ENCODE measurements at places on chromosomes 7 and 10. TPM values are rescaled to one million over a fixed set of nuclear protein-coding genes. Genes with fewer than 3 reads are reported as not detected.
A peak's percentile ranks its signal among the peaks of the same experiment; 100 is the strongest.

The TLX1 gene
- not detected for total RNA-seq

The MMP21 gene
- total RNA-seq, result 0.47 TPM

The SLC39A12 gene
- not detected for total RNA-seq

The IKZF5 gene
- 68.1 TPM for total RNA-seq

The CALHM2 gene
- 46.8 TPM for total RNA-seq

The ANXA8 gene
- not detected for total RNA-seq

The IQUB gene
- not detected for total RNA-seq

The LIPJ gene
- not detected for total RNA-seq

The ZNF273 gene
- 7.4 TPM for total RNA-seq

The PPP1R3A gene
- not detected for total RNA-seq

The NANOS1 gene
- 0.14 TPM for total RNA-seq

The CYP3A4 gene
- 0.53 TPM for total RNA-seq

The LMOD2 gene
- total RNA-seq, result not detected

DNA sequence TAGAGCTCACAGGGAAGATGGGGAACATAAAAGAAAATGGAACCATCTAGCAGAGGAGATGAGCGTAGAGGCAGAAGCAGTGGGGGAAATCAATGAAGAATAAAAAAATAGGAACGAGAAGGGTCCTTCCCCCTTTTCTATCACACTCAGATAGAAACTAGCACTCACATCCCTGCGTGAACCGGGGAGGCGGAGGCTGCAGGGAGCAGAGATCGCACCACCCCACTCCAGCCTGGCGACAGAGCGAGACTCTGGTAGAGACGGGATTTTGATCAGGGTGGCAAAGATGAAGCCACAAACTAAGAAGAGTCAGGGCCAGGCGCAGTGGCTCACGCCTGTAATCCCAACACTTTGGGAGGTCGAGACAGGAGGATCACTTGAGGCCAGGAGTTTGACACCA lies 64.7 kb upstream of the ECHDC3 start:
- DNase-seq, result no peak

- no peak for DNase-seq
Observed at GRCh38 chr7:52472006-52472620, 563.3 kb upstream of the POM121L12 start.

DNA sequence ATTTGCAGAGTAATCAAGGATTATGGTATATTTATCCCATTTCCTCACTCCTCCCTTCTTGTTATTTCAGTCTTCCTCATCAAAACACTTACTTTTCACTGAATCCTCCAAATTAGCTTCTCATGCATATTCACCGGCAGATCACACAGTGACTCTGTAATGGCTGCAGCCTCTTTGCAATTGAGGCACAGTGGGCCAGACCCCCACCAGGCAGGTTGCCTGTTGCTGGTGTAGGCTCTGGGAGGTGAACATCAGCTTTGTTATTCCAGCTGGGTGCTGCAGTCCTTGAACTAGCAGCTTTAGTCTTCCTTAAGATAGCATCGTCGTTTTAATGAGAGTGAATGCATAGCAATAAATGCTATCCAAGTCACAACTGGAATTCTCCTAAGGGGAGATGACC lies 449.3 kb downstream of the CNTNAP2 start:
- DNase-seq, result no peak

DNA sequence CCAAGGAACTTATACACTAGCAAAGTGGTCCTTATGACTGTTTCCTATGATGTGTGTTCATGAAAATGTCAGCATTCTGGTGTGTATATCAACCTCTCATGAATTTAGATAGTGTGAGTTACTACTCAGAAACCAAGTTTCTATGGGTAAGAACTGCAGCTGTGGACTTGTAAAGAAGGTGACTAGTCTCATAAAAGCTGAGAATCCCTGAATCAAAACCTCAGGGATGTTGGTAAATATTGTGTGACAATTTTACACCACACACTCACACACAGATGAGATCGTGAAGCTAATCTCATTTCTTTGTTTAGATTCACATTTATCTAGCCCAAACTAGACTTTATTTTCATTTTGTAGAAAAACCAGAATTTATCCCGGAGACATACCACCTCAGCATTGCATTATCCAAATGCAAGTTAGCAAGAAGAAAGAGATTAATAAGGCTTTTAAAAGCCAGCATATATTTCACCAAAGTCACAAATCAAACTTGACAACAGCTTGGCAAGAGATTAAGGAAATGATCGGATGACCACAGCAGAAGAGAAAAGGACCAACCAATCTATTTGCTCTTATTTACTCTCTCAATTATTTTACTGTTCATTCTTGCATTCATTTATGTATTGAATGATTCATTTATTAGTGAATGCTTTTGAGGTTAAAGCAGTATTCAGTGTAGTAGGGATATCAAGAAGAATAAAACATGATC lies 92.9 kb downstream of the PLXDC2 start:
- no peak for DNase-seq

- no peak for DNase-seq
Observed at GRCh38 chr10:35452171-35452570, 115.9 kb downstream of the CCNY start.

DNA sequence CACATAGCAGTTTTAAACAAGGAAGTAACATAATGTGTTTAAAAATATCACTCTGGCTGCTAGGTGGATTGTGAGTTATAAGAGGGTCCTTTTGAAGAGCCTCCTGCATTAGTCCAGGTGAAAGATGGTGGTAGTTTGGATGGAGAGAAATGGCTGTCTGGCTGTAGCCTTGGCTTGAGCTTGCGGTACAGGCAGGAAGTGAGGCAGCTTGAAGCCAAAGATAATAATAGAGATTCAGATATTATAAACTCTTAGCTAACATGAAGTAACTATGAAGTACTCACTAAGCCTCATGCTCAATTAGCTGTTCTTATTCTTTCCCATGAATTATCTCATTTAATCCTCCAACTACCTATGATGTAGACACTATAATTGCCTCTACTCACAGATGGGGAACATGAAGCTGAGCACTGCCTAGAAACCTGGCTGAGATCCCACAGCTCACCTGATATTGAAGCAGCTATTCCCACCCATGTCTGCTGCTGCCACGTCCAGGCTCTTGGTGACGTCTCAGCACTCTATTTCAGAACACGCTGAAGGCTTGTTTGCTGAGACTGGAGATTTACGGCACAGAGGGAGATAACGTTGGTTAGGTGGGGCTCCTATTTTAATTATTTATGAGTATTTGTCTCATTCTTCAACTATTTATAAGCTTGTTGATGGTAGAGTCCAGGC lies 10.4 kb downstream of the C10orf120 start:
- no peak for DNase-seq

DNA sequence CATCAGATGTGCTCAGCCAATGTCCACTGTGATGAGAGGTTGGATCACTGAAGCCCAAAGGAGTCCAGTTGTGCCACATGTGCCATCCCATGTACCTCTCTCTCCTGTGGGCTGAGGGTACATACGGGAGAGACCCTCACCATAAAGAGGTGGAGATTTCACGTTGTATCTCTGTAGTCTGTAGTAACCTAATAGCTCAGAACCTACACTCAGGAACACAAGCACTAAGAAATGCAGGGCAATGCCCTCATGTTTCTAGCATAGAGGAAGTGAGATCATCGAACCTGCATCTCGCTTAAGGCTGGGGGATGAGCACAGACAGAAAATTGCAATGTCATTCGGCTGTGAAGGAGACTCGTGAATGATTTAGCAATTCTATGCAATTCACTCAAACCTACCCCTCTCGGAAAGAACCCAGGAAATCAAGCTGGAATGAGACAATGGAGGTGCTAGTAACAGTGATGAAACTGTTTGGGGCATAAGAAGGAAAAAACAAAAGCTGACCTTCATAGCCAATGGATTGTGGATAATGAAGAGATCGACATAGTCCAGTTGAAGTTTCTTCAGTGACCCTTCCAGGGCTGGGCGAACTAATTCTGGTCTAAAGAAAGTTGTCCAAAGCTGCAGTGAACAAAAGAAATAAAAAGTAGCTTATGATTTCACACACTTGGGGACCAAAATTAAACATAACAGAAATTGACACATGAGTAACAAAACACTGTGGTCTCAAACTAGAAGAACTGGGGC lies 80.3 kb upstream of the UCN3 start:
- DNase-seq, result no peak

GRCh38 chr10:71496927-71497762 lies 100.4 kb downstream of the CDH23 start:
- DNase-seq, result no peak

- no peak for DNase-seq
Observed at GRCh38 chr10:121244818-121245217, 353.4 kb downstream of the FGFR2 start.

DNA sequence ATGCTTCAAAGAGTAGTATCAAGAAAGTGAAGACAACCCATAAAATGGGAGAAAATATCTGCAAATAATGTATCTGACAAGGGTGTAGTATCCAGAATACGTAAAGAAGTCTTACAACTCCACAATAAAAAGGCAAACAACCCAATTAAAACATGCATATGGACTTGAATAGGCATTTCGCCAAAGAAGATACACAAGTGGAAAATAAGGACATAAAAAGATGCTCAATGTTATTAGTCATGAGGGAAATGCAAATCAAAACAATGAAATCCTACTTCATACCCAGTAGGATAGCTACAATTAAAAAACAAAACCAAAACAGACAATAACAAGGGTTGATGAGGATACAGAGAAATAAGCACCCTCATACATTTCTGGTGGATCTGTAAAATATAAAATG lies 79.2 kb downstream of the NUDCD3 start:
- no peak for DNase-seq

- no peak for DNase-seq
Observed at GRCh38 chr10:130744631-130745030, 566.9 kb downstream of the TCERG1L start.

GRCh38 chr10:5291501-5292195 lies 73.1 kb upstream of the UCN3 start:
- DNase-seq, result peak; percentile 51

- no peak for DNase-seq
Observed at GRCh38 chr10:75395066-75395931, 6.3 kb downstream of the ZNF503 start.

GRCh38 chr7:92268921-92269320 lies 23.1 kb downstream of the ANKIB1 start:
- DNase-seq, result no peak

GRCh38 chr7:46809886-46810285 lies 772.0 kb downstream of the TNS3 start:
- DNase-seq, result no peak

GRCh38 chr10:127016331-127016730 lies 111.1 kb downstream of the DOCK1 start:
- no peak for DNase-seq

DNA sequence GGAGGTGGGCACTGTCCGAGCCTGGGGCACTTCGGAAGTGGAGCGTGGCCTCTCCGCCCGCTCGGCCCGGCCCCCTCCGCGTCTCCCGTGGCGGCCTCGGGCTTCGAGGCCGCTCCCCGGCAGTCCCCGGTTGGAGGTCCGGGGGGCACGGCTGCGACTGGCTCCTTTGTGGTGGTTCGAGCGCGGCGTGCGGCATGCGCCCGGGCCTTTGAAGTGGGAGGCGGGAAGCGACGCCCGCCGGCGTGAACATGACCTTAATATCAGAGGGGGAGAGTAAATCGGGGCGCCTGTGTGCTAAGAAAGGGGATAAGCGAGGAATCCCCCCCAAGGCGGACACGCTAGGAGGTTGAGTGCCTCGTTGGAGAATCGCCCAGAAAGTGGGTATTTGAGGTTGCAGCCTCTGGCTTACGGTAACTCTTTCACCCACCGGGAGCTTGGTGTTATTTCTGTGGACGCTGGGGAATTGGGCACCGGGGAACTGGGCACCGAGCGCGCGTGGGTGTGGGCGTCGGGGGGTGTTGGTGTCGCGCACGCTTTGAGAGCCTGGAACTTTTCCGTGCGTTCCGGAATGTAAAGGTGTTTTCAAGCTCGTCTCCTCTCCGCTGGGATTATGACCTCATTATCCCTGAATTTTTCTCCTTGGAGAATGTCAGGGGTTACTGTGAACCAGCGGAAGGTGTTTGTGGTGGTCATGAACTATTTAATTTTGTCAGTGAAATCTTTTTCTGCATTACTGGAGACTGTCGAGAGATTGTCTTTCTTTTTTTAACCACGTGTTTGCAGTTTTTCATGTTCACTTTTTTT lies 660 bp downstream of the SUV39H2 start:
- DNase-seq, result peak; percentile 15

DNA sequence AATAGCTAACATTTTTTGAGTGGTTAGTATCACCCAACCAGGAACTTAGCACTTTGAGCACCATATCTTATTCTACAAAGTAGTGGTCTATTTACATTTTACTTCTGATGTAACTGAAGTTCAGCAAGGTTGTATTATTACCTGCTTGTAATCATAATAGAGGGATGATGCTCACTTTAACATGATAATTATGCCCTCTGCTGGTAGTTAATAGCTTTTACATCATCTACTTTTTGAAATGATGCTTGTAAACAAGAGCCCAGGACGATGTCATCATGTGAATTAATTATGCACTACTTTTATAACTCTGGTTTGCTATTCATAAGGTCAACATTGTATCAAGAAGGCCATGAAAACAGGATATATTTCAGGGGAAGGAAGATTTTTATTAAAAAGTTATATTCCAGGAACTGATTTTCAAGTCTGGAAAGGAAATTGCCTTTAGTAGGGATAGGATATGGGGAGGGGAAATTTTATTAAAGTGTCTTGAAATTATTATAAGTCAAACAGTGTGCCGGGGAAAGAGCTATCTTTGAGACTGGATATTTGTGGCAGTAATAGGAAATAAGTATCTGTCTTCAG lies 80.3 kb upstream of the SCIN start:
- DNase-seq, result no peak

GRCh38 chr7:47256016-47256415 lies 325.9 kb downstream of the TNS3 start:
- no peak for DNase-seq

GRCh38 chr7:137755427-137755826 lies 91.3 kb downstream of the DGKI start:
- DNase-seq, result no peak
